HuH-7.5 (cell line): ENCODE measurements at places on chromosomes 6 and 20.

- no peak for DNase-seq
Measured at GRCh38 chr6:69601132-69601531, 195.7 kb downstream of the LMBRD1 start.

DNA sequence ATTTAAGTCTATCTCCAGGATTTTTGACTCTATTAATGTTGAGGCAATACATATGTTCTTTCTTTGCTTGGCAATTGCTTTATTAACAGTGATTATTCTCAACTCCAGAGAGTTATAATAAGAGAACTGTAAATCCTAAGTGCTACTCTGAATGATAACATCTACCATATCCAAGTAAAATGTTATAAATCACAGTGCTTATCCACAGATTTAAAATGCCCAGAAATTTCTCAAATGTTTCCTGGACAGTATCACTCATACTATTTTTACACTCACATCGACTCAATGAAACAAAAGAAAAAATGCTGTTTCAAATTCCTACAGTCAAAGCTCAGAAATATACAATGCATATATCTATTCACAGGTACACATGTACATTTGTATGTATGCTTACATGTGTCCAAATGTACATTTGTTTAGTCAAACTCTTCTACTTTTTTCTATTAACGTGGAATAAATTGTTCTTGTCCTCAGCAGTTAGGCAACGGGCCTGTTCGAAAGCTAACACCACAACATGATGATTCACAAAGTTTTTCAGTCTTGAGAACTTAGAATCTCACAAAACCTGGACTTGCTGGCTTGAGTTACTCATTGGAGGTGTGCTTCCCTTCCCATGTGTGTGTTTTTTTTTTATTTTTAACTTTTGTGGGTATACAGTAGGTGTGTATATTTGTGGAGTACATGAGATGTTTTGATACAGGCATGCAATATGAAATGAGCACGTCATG, 193.0 kb downstream of the GJA10 start:
- DNase-seq = no peak

DNA sequence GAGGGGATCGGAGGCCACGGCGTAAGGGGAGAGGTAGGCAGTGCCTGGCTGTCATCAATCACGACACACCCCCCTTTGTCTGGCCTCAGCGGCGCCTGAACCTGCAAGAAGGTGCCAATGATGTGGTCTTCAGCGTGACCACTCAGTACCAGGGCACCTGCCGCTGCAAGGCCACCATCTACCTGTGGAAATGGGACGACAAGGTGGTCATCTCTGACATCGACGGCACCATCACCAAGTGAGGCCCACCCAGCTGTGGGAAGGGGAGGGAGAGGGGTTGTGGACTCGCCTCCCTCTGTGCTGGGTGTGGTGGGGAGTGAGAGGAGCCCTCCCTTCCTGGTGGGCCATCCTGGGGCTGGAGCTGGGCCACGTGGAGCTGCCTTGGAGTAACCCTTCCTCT, 9.7 kb downstream of the EMILIN3 start:
- no peak for DNase-seq

DNA sequence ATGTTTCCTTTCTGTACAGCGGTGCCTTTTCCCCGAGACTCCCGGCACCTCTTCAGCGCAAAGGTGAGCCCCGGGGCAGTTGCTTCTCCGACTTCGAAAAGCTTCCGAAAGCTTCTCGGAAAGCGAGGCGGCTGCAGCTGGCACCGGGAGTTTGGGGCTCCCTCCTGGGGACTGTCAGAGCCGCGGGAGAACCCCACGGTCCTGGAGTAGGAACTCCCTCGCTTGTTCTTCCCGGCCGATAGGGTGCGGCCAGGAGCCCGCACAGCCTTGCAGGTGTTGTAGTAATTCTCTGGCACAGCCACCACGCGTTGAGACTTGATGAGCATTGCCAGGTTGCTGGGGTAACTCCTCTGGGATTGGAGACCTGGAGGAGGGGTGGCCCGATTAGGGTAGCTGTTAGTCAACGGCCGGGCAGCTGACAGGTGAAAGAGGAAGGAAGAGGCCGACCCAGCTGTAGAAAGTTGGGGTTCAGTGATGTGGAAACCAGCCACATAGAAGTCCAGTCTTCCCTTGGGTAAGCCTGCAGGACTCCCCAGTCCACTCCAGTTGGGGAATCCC, 721 bp downstream of the KDM1B start:
- DNase-seq = peak; percentile 58

DNA sequence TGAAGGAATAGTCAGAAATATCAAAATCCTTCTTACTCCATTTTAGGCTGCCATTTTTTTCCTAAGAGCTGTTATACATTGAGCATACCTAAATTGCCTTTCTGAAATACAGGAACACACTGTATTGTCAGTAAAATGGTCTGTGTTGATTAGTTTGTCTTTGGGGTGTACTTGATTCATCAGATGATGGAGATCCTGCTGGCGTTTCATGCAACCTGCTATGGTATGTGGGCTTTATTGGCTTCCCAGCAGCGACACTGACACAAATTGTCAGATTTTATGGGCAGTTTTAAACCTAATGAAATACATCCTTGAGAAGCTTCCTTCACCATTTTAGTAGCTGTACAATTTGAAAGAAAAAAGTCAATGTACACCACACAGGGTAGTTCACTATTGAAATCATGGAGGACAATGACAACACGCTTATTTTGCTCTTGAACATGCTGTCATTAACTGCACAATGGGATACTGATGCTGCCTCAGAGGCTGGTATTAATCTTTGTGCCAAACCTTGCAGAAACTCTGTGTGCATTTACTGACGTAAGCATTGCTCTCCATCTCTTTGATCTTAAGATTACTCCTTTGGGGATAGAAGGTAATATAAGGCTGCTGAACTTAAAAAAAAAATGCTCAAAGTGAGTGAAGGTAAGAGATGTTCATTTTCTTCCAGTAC, 124.9 kb downstream of the LAMA2 start:
- no peak for DNase-seq

DNA sequence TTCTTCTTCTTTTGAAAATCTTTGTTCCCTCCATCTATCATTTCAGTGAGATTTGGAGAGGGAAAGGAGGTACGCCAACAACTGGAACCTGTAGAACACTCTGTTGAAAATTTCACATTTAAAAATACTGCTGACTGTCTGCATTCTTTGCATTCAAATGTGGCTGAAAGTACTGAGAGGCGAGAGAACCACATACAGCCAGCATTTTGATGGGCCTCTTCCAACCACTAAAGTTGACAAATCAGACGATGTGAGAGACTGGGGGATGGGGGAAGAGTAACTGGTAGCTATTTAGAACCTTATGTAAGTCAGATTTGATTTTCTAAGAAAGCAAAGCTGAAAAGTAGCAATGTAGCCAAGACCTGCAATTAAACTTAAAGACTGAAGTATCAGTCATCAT, 77.5 kb downstream of the FKBP5 start:
- no peak for DNase-seq

- DNase-seq = no peak
Measured at GRCh38 chr20:347317-347639, 367 bp downstream of the NRSN2 start.

GRCh38 chr6:137016356-137016755, 28.4 kb downstream of the IL20RA start:
- DNase-seq = no peak

- no peak for DNase-seq
Measured at GRCh38 chr6:170447561-170447930, 105.6 kb downstream of the PSMB1 start.

GRCh38 chr6:11224252-11224965, 8.1 kb downstream of the NEDD9 start:
- DNase-seq = no peak
